ENCODE measurements at places on chromosomes 3 and 15.

- DNase-seq = no peak
These were observed 74.9 kb upstream of the SETMAR start for GRCh38 chr3:4228295-4228694.

DNA sequence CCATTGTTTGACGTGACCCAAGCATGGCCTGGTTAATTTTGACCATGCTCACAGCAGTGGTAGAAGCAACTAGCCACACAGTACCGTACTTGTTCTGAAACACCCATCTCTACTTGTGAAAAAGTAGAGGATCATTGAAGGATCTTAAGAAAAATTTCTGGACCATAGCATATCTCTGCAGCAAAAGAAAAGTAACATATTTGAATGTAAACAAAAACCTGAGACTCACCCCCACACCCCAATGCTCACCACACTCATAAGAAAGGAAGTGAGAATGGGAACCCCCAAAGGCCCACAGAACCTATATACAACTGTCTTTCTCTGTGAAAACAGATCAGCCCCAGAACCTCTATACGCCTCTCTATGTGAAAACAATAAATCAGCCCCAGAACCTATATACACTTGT, 33.8 kb upstream of the TFRC start:
- DNase-seq = no peak

GRCh38 chr3:69847303-69847702, 108.0 kb downstream of the MITF start:
- DNase-seq = no peak

- no peak for DNase-seq
These were observed 67.8 kb upstream of the FSIP1 start for GRCh38 chr15:39850436-39850835.

- no peak for DNase-seq
These were observed 90.8 kb downstream of the MCTP2 start for GRCh38 chr15:94322141-94322540.

- no peak for DNase-seq
These were observed 263.8 kb downstream of the SLC9A9 start for GRCh38 chr3:143584474-143584873.

DNA sequence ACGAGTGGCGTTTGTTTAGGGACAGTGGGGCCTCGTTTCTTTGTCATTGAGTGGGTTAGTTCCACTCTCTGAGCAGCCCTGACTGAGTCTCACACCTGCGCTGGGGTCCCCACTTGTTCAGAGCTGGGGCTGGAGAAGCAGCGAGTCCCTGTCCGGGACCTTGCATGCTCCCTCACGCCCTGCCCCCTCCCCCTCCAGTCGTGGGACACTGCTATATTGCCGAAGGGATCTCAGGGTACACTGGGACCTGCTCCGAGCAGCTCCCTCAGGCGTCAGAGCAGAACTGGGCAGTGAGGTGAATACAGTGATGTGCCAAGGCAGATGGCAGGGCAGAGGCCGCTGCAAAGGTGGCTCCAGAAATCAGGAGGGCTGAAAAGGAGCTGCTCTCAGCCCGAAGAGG, 59.9 kb upstream of the KLF13 start:
- DNase-seq = no peak

DNA sequence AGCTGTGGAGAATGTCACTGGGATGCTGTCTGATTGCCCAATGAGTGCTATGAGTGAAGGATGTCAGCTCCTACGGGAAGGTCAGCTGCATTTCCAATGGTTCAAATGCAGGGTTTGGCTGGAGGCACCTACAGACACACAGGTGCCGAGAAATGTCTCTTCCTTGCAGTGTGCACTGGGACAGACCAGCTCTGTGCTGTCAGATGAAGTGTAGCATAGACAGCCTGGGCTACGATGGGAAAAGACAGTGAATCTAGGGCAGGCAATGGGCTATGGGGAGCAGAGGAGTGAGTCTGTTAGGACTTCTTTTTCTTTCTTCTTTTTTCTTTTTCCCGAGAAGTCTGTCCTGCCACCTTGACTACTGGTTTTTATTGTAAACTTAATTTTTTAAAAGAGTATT, 223.1 kb upstream of the EOMES start:
- no peak for DNase-seq

DNA sequence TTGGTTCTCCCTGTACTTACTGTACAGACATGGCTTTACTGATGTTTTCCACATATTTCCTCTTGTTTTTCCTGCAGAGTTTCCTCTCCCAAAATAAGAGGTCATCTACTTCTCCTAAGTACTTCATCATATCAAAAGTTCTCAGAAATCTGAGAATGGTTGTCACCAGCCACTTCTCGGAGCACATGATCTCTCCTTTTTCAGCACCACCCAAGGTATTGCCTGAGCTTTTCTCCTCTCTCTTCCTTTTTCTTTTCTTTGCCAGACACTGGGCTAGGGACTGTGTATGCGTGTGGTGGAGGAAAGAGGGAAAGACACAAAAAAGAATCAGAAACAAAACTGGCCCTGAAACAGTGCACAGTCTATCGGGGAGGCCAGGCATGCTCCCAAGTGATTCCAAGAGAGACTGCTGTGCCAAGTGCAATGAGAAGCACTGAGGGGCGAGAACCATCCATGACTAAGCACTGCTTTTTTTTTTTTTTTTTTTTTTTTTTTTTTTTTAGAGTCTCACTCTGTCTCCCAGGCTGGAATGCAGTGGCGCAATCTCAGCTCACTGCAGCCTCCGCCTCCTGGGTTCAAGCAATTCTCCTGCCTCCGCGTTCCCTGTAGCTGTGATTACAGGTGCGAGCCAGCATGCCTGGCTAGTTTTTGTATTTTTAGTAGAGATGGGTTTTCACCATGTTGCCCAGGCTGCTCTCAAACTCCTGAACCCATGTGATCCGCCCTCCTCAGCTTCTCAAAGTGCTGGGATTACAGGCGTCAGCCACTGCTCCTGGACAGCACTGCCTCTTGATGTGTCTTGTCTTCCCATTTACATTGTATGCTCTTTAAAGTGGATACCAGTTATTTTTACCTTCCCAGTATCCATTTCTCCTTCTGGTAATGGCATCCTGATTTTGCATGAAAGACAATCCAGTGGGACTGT, 194.0 kb upstream of the FEZF2 start:
- DNase-seq = peak; percentile 35

DNA sequence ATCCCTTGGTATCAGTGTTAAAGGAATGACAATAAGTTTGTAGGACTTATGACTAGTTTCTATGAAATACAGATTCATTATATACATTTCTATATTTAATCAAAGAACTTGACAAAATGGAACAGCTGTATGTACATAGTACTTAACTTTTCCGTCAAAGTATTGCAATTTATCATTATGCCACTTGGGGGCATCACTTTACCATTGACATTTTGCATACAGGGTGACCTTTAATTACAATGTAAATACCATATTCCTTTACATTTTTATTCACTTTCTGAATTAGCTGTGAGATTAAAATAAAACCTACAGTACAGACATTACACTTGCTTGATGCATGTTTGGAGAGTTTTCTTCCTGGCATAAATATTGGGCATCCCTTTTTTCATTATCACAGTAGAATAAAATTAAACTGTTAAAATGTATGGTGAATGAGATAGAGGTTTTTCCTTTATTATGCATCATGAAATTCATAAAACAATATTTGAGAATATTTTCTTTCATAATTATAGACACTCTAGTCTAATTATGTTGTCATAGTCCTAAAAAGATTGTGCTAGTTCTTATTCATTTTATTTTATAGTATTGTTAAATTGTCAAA, 6.9 kb downstream of the NEK11 start:
- DNase-seq = peak; percentile 32

DNA sequence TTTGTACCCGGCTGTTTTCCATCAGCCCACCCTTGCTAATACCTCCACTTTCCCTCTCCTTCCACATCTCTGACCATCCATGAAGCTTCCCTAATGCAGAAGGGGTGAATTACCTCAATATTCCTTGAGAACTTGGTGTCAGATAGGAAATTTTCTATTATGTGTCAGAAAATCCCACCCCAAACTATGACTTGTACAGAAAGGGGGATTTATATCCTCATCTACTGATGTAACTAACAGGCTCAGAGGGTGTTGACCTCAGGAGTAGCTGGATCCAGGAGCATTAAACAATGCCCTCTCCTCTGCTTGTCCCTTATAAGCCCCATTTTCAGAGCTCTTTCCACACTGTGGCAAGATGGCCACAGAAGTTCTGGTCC, 242.8 kb upstream of the TLE3 start:
- no peak for DNase-seq

DNA sequence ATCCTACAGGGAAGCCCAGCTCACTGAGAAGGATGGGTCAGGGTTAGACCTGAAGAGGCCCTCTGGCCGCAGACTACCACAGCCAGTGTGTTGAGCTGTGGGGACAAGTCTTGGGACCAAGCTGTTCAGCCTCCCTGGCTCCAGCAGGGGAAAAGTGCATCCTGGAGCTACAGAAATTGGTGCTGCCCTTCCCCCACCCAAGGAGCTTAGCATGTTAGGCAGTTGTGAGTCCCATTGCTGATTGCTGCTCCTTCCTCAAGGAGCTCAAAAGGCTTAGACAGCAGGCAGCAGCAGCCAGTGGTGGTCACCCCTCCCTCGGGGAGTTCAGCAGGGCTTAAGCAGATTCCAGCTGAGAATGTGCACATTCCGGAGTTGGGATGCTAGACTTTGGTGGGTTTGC, 165.6 kb downstream of the ATP8B4 start:
- no peak for DNase-seq

GRCh38 chr3:113211330-113212149, at the start of gene BOC:
Gene BOC, plus strand, starts transcription at chr3:113211557. Its CDS starts 38,246 bp downstream, at chr3:113249803.
- no peak for DNase-seq

DNA sequence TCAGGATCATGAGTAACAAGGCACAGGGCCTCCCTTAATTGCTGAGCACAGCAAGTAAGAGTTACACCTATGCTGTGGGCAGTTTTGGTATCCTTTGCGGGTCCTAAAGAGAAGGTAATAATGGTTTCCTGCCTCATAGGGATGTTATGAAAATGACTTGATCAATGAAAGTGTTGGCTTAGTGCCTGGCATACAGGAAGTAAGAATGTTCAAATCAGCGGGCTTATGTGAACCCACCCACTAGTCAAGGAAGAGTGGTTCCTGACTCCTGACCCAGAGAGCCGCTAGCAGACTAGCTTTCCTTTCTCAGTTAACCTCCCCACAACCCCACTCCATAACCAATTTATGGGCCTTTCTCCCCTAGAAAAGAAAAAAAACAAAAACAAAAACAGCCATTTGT, 5.2 kb upstream of the ADAMTS9 start:
- DNase-seq = no peak

DNA sequence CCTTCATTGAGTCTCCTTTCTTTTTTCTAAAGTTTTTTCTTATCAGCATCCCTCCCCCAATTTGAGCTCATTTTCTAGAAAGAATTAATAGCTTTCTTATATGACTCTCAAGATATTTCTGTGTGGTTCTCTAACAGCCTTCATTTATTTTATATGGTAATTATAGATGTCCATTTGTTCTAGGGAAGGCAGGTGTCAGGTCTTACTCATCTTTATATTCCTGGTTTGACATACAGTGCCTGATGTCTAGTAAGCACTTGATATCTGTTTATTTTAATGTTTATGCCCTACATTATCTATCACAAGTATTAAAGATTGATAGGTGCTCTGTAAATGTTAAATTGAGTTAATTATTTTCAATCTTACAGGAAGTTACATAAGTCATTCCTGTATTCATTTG, 426.7 kb upstream of the TPRG1 start:
- DNase-seq = no peak

DNA sequence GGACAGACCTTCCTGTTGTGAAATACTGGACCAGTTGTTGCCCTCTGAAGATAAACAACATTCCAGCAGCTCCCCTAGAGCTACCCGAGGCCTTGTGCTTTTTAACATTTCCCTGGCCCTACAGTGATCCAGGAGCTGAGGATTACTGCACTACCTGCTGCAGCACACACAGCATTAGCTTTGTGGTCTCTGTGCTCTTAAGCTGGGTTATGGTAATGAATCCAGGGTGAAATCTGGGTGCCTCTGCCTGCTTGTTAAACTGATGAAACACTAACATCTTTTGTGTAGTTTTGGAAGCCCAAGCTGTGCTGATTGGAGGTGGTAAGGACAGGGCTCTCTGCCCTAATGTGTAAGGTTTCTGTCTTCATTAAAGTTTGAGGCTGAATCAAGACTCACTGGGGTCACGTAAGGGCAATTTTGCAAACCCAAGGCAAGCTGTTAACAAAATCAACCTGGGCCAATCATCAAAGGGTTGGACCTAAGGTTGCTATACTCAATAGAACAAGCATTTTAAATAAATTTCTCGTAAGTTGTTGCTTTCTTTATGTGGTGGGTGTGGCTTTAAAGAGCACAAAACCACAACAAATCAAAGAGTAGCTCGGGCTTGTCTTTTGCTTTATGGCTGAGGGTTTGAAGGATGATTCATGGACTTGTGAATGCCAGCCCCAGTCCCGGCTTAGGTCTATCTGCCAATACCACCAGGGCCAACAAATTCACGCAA, 183.9 kb downstream of the TPRG1 start:
- DNase-seq = peak; percentile 40

DNA sequence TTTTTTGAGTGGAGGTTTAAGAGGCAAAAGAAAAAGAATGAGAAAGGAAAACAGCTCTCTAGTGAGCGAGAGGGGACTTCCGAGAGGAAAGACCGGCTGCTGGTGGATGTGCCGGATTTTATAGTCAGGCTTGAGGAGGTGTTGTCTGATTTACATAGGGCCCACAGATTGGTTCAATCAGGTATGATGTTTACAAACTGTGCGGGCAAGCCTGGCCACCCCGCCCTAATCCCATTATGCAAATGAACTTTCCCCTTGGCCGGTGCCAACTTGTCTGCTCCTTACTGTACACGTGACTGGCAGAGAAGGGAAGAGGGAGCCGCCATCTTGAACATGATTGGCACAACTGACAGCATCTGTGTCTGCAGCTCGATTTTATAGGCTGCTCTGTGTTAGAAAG, 44.7 kb downstream of the FAM43A start:
- DNase-seq = no peak

DNA sequence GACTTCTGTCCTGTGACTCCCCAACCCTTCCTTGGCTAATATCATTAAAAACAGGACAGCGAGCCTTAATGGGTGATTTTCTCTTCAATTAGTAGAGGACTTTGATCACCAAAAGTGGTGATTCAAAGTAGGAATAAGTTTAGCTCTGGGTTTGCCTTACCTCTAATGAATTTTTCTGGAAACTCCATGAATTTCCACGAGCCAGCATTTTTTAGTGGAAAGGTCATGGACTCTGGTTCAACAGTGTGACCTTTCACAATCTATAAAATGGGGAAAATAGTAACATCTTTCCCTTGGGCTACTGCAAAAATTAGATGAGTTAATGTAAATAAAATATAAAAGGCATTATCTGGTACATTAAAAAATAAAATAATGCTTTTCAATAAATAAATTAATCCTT, 417.8 kb upstream of the NR2F2 start:
- DNase-seq = no peak

DNA sequence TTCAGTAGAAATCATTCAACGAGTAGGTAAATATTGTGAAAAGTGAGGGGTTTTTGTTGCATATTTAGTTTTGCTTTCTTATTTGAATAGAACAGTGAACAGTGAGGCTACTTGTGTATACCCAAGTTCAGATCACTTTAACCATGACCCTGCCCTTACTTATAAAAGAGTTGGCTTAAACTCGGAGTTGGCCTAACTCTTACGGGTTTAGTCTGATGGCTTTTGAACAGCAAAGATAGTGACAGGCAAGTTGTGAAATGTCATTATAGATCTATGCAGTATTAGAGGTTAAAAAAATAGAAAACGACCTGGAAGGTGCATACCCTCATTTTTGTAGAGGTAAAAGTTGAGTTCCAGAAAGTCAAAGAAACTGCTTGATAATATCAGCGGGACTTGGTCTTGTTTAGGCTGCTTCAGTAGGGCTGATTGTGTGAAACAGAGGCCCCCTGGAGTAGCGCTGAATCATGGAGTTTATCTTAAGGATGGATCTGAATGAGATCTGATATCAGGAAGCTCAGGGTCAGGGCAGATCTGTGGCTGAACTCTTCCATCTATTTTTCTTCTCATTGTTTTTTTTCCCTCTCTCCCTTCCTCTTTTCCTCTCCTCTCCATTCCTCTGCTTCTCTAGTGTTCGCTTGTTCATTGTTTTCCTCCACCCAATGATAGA, 359.8 kb downstream of the LPP start:
- no peak for DNase-seq
